ENCODE measurements at places on chromosomes 7 and 10.

DNA sequence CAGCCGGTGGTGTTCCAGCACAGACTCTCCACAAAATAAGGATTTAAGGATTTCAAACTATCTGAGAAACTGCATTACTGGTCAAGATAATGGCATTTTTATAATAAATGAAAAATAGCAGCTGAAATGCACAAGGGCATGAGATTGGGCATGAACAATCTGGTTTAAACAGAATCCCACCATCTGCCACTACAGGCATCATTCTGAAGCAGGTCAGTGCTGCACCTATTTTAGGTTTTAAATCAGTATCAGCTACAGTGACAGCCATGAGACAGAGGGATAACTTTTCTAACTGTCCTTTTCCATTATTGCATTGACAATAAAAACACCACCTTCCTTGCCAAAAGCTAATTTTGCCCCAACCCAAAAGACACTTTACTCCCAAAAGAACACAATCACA is 186.8 kb downstream of the ETV1 start:
- no peak for DNase-seq

- no peak for DNase-seq
Observed at GRCh38 chr7:78013386-78013785, 214.8 kb downstream of the PHTF2 start.

- peak; percentile 49 for DNase-seq
Observed at GRCh38 chr10:71748671-71749191, 24.6 kb downstream of the VSIR start.

GRCh38 chr7:106858618-106859532 is 6.2 kb upstream of the PIK3CG start:
- no peak for DNase-seq

DNA sequence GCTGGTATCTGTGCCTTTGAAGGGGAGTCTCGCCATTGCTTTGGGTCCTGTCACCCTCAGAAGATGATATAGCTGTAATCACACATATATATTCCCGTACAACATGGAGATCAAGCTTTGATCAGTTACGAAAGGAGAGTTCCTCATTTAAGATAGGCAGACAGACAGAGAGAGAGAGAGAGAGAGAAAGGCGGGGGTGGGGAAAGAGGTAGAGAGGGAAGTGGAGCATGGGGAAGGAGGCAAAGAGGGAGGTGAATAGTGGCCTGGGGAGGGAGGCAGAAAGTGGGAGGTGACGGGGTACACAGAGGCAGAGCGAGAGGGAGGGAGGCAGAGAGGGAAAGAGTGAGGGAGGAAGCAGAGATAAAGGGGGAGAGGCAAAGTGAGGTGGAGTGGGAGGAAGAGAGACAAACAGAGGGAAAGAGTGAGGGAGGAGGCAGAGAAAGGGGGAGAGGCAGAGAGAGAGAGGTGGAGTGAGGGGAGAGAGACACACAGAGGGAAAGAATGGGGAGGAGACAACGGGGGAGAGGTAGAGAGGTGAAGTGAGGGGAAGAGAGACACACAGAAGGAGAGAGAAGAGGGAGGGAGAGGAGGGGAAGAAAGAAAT is 44.6 kb upstream of the C1QL3 start:
- DNase-seq, result no peak

- no peak for DNase-seq
Observed at GRCh38 chr10:118007773-118008172, 39.0 kb downstream of the RAB11FIP2 start.

- DNase-seq, result no peak
Observed at GRCh38 chr10:117005527-117006055, 604 bp upstream of the SHTN1 start.

GRCh38 chr10:17209302-17209701 is 7.8 kb upstream of the TRDMT1 start:
- DNase-seq, result no peak

DNA sequence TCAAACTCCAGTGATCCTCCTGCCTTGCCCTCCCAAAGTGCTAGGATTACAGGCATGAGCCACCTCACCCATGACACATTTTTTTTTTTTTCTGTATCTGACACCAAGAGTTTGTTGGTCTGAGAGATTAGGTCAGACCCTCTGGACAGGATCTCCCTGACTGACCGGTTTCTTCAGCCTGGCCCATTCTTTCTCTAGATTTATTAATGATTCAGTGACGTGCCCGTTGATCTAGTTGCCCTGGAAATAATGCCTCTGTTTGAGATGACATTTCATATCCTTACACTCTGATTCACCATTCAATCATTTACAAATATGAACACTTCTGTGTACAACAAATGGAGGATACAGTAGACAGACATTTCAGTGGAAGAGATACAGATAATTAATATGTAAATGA is 1.4 kb upstream of the ZNF212 start:
- no peak for DNase-seq

DNA sequence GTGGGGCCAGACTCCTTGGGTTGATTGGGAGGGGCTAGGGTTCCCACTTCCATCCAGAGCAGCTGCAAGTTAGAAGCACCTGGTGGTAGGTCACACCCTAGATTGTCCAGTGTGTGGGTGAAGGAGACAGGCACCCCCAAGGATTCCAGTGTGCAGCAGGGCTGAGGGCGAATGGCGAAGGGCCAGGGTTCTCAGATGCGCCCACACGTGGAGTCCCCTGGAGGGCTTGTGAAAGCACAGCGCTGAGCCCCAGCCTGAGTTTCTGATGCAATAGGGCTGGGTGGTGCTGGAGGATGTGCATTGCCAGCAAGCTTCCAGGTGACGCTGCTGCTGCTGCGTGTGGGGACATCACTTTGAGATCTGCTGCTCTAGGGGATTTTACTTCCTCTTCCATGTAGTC is 25.4 kb downstream of the TBATA start:
- no peak for DNase-seq

DNA sequence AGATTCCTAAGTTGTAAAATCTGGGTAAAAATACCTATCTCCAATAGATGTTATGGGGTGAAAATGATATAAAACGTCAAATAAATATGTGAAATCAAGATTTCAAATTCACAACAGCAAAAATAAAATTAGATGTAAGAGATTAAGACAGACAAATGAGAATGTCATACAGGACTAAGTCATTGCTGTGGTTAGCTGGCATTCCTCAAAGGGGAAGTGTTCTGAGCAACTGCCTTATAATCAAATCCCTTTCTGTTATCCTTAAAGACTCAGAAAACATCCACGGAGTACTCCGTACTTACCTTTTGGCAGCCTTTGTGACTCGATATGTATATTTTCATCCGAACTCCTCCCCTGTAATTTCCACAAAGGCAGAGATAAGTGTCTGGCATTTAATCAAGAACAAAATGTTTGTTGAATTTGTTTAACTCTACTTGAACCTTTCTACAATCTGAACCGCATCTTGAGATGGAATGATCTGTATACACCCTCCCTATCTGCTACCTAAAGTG is 559.6 kb downstream of the GATA3 start:
- no peak for DNase-seq

DNA sequence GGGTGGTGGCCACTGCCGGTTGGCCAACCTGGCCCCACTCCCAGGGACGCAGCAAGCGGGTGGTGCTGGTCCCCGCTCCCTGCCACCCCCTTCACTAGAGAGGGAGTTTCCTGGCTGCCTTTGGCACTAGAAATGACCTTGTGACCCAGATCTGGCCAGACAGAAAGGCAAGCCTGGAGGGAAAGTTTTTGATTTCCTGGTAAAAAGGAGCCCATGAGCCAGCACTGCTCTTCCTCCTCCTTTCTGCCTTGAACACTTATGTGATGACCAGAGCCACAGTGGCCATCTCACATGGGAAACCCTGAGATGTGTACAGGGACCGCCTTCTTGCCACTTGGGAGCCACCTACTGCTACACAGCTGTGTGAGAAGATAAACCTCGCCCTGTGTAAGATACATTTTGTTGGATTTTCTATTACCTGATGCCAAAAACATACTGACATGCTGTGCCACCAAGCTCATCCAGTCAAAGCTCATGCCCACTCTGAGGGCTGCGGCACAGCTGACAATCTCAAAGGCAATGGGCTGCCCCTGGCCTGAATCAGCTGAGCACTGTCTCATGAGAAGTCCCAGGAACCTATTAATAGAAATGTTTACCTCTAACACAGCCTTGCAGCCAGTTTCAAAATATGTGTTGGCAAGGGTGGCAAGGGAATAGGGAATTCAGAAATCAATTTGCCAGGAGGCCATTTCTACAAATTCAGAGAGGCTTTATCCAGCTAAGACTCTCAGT is 94.0 kb downstream of the CYTH3 start:
- no peak for DNase-seq

DNA sequence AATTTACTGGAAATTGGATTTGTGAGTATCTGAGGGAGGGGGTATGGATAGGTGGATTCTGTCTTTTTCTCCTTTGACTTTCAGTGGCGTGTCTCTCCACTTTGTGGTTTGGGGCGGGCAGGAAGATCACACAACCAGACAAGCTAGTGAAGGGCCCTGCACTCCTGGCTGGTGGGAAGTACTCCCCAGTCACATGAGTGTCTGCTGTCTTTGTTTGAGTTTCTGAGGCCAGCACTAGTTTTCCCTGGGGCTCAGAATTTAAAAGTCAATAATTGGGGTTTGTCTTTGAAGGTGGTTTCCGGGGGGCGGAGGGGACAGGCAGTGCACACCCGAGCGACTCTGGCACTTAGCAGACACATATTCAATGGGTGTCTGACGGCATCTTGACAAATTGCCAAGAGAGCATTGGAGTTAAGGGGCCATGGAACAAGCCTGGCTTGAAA is 120.1 kb downstream of the WDFY4 start:
- no peak for DNase-seq

GRCh38 chr7:50739744-50740435 is 42.8 kb downstream of the GRB10 start:
- DNase-seq, result peak; percentile 29

GRCh38 chr7:108167460-108167859 is 37.3 kb upstream of the LAMB4 start:
- DNase-seq, result no peak

- no peak for DNase-seq
Observed at GRCh38 chr7:106947244-106947728, 82.2 kb downstream of the PIK3CG start.

GRCh38 chr7:149791-150636 is 42.4 kb upstream of the FAM20C start:
- DNase-seq, result no peak

- no peak for DNase-seq
Observed at GRCh38 chr7:158710651-158711102, 6.1 kb upstream of the NCAPG2 start.

- no peak for DNase-seq
Observed at GRCh38 chr7:70679661-70680060, 452.3 kb upstream of the GALNT17 start.

Data from stimulated activated CD8-positive, alpha-beta memory T cell treated with anti-CD3 and anti-CD28 coated beads, Interleukin-15, amount 100 ng/mL, for 1 hour (primary cell).